Liver (tissue), 10 donors: ENCODE measurements at places on chromosomes 1 and 21. TPM values are rescaled to one million over a fixed set of nuclear protein-coding genes. Genes with fewer than 3 reads are reported as not detected.

OR2T29 gene
- polyA plus RNA-seq: not detected

DNA sequence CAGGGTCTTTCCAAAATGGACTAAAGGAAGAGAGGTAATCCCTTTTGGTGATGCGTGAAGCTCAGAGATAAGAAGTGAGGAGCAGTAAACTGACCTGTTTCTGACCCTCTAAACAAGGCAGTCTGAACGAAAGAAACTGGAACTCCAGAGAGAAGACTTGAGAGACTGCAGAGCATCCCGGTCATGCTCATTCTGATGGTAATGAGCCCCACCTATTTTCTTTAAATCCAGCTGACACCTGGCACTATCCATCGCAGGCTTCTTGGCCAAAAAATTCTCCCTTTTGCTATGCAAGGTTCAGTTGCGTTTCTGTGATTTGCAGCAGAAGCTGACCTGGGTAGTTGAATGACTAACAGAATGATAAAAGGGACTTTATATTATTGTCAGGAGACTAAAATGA lies 105.9 kb upstream of the KCNK2 start:
- no peak overlapping the region for H3K27ac ChIP-seq
- peaks cover 5% of the 10 kb centered on the region for H3K4me1 ChIP-seq
- H3K27me3 ChIP-seq: no peaks in the 10 kb centered on the region
- no peak for DNase-seq
- H3K36me3 ChIP-seq: no peaks in the 10 kb centered on the region

GRCh38 chr1:56137090-56137489 lies 442.3 kb downstream of the PLPP3 start:
- no peak overlapping the region for H3K4me3 ChIP-seq
- no peaks in the 10 kb centered on the region for H3K4me1 ChIP-seq
- no peak overlapping the region for H3K27ac ChIP-seq
- no peaks in the 10 kb centered on the region for H3K36me3 ChIP-seq

GRCh38 chr1:207871117-207871649 lies 39.7 kb downstream of the CD34 start:
- DNase-seq: no peak
- no peak overlapping the region for H3K4me3 ChIP-seq
- H3K4me1 ChIP-seq: peaks cover 14% of the 10 kb centered on the region
- H3K27ac ChIP-seq: no peak overlapping the region
- no peaks in the 10 kb centered on the region for H3K27me3 ChIP-seq

DNA sequence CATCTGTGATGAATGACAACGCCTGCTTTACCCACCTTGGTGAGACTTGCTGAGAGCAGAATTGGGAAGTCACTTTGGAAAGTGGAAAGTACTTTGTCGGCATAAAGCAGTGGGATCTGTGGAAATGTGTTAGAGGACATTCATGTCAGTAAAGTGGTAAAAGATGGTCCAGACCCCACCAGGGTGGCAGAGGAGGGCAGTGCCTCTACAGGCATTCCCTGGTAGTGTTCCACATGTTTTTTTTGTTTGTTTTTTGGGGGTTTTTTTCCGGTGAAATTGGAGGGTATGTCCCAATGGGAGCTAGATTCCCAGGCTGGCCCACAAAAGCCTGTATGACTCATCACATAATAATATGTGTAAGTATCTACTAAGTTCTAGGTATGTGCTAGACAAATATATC lies 80.6 kb downstream of the ELAVL4 start:
- no peak for DNase-seq
- no peaks in the 10 kb centered on the region for H3K36me3 ChIP-seq
- no peaks in the 10 kb centered on the region for H3K4me1 ChIP-seq
- H3K4me3 ChIP-seq: no peak overlapping the region
- no peak overlapping the region for H3K27ac ChIP-seq
